ENCODE measurements at places on chromosomes 2 and 18.

- DNase-seq, result no peak
Observed at GRCh38 chr2:28475088-28475595, 20.7 kb upstream of the PLB1 start.

DNA sequence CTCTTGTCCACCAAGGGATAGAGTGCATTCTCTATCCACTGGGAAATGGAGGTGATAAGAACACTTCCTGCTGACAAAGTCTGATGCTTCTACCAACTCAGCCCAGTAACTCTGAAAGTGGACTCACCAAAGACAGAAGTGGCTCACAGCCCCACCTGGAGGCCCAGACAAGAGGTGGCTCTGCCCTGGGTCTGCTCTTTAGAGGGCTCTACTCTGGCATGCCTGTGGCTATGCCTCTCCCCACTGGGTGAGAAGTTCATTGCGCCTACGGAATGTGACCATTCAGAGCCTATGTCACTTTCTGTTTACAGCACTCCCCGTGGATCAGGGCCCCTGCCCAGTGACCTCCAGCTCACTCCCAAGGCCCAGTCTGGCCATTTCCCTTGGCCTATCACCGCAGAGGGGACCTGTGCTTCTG lies 13.5 kb upstream of the XDH start:
- DNase-seq, result no peak

GRCh38 chr2:173079141-173079540 lies 3.5 kb downstream of the MAP3K20 start:
- DNase-seq, result no peak

GRCh38 chr18:76903386-76903785 lies 81.0 kb downstream of the ZNF236 start:
- no peak for DNase-seq

DNA sequence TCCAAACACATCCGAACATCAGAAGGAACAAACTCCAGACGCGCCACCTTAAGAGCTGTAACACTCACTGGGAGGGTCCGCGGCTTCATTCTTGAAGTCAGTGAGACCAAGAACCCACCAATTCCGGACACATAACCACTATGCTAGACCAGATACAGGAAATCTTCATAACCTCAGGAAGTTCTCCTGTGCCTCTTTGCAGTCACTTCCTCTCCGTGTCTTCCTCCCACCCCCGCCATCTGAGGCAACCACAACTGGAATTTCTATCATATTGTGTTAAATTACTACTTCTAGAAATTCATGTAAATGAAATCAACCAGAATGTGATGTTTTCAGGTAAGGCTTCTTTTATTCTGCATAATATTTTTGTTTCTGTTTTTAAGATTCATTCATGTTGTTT lies 631.0 kb upstream of the NXPH2 start:
- no peak for DNase-seq

- DNase-seq, result no peak
Observed at GRCh38 chr2:23662466-23662865, 264.5 kb downstream of the ATAD2B start.

GRCh38 chr2:41729800-41730364 lies 317.9 kb upstream of the PKDCC start:
- DNase-seq, result no peak

DNA sequence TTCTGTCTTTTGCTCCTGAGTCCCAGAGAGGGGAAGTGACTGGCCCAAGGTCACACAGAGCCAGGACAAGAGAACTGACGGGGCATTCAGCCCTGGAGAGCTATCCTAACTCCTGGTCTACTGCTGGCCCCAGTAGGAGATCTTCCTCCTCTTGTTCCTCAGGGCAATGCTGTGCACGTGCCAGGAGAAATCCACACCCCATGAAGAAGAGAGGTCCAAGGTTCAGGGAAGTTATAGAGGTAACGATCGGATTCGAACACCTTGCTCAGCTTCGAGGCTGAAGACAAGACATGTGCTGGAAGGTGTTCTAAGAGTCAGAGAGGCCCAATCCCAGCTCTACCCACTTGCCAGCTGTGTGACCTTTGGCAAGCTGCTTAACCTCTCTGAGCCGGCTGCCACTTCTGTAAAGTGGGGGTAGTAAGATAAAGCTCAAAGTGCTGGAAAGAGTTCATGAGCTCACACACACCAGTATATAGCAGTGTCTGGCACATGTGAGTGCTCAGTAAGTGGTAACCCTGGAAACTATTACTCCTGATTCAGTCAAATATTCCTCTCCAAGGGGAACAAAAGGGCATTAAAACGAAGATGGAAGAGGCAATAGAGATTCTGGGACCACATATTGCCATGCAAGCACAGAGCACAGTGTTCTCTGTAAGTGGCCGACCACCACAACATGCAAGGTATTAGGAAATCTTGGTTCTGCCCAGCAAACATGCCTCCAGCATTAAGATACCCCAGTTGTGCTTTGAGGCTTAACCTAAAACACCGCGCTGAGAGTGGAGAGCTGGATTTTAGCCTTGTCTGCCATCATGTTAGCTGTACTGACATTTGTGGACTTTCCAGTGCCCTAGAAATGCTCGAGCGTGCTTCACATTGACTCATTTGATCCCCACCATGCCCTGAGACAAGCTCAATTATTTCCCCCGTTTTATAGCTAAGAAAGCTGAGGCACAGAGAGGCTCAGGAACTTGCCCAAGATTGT lies 25.6 kb downstream of the SERTAD2 start:
- no peak for DNase-seq

DNA sequence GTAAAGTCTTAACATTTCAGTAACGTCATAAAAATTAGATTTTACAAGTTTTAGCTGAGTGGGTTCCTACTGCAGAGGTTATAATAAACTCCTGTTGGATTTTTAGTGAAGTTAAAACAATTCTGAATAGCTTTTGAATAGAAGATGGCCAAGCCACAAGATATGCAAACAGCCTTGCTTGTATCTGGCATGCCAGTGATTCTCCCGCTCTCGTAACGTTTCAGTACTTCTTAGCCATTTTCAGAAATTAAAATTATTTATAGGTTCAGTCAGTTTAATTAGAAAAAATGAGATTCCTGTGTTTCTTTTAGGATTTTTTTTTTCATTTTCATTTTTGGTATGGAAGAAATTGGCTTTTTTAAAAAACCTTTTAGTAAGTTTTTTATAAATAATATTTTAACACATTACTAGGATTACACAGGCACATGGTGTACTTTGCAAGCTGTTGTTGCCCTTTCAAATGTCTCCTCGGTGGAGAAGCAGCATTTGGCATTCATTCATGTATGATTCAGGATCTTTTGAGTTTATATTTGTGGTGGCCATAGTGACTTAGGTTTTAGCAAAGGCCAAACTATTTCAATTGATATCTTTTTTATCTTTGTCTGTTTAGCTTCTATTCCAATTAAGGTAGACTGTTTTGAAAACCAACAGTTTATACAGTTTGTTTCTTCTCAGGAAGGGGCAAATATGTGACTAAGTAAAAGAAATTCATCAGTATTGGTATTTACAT lies 30.6 kb upstream of the RND3 start:
- DNase-seq, result no peak

DNA sequence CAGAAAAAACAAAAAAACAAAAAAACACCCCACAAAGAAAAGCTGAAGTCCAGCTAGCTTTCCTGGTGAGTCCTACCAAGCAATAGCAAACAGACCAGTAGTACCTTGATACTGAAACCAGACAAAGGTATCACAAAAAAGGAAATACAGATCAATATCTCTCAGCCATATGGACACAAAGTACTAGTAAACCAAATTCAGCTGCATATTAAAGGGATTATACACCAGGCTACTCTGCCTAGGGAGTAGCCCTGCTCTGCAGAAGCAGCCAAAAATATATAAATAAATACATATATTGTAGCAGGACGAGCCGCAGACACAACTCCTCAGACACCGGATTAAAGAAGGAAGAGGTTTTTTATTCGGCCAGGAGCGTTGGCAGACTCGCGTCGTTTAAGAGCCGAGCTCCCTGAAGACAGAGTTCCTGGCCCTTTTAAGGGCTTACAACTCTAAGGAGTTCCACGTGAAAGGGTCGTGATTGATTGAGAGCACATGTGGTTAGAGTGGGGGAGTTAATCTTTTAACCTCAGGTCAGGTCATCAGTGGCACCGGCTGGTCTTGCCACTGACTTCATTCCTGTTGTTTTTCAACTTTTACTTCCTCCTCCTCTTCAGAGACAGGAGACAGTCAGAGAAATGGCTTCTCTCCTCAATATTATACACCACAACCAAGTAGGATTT lies 38.4 kb upstream of the DTNB start:
- no peak for DNase-seq

DNA sequence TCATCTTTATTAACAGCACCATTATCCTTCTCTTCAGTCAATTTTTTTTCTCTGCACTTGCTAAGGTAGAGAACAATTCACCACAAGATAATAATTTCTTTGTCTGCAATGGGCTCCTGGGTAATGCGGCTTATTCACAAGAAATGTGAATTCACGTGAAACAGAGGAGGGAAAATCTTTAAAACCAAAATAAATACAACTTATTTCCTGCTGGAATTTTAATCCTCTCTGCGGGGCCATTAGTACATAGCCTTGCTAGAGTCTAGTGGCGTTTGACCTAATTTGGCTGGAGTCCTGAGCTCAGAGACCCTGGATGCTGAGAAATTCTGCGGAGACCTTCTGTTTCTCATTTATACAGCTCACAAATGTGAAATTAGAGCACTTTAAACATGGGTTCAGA lies 319.3 kb upstream of the MMADHC start:
- DNase-seq, result no peak

DNA sequence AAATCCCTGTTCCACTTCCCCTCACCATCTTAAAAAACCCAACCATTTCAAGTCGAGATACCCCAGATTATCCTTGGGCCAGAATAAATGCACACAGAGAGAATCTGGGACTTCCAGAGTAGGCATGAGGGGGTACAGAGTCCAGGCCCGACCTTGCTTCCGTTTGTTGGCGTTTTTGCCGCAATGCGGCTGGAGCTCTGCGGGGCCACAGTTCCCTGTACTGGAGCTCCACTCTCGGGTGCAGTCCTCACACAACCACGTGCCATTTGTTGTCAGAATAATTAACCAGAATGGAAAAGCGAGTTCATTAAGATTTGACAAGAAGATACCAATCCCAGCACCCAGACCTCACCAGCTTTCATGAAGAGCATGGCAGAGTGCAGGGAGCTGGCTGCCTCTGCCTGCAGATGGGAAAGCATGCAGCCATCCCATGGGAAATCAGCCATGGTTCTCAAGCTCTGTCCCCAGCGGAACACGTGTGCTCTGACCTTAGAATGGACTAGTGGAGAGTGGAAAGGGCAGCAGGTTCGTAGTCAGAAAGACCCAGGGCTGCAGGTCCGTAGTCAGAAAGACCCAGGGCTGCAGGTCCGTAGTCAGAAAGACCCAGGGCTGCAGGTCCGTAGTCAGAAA lies 472.8 kb downstream of the EIPR1 start:
- DNase-seq, result no peak

DNA sequence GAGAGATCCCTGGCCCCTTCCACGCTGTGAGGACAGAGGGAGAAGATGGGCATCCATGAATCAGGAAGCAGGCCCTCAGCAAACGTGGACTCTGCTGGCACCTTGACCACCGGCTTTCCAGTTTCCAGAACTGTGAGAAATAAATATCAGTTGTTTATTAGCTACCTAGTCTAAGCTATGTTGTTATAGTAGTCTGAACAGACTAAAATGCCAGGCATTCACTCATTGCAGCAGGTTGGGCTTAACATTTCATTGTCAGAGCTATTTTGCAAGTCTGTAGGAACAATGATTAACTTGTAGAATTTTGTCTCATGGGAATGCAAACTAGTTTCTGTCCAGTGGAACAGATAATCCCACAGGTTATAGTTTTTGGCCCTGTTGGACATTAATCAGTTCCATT lies 24.8 kb upstream of the TBC1D8 start:
- DNase-seq, result no peak

DNA sequence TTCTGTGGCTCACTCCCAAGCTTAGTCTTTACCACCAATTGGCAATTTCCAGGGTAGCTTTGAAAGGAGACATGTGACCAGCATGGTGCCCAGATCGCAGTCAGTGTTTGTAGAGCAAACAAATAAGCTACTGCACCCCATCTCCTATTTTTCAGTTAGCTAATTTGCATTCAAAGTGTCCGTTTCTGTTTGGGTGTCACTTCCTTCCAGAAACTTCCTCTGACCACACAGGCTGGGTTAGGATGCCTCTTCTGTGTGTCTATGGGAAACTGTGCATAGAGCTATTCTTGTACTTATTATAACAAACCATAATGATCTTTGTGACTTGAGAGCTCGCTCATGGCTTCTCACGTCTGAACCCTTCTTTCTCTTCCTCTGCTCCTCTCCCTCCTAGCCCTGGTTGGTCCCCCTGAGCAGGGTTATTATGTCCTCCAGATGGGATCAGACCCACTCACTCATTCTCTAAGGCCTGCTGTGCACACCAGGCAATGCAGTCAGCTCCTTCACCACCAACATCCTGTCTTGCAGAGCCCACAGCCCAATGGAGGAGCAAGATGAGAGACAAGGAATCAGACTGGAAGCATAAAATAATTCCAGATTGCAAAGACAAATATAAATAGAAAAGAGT lies 101.2 kb upstream of the ALK start:
- no peak for DNase-seq

DNA sequence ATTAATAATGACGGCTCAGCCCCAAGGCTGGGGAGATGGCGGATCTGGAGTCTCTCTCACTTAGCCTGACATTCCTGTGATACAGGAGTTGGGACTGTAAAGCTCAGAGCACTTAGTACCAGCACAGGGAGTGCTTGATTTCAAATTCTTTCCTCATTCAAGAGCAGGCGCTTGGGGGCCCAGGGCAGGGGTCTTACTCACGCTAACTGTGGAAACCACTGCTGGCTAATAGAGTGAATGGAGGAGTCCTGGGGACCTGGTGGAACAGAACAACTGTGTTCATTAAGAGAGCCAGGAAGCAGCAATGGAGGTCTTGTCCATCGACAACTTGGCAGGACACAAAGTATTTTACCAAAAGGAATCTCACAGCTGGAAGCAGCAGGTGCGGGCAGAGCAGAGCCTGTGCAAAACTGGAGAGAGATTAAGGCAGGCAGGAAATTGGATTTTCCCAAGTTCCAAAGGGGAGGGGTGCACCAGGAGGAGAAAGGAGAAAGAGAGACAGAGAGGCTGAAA lies 358.9 kb downstream of the TNS1 start:
- DNase-seq, result no peak

DNA sequence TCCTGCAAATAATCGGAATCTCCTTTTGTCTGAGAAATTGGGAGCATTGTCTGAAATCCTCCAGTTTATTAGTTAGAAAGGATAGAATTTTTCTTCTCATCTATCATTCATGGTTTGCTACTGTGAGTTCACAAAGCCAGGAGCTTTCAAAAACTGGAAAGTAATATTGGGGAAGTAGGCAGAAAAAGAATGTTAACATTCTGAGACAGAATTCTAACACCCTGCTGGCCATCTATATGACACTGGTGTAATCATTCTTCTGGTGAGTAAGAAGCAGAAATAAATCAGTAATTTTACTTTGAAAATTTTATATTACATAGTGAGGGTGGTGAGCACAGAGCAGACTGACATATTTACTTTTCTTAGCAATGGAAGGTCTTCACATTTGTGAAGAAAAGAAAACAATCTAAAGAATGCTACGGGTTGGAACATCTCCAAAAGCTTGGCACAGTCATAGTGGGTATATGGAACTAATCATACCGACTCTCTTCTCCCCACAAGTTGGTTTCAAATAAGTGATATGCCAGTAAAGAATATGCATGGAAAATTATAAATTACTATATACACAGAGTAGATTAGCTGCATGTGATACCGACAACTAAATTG lies 344.9 kb downstream of the LPIN1 start:
- no peak for DNase-seq

GRCh38 chr2:7704296-7704865 lies 787.2 kb downstream of the RNF144A start:
- no peak for DNase-seq

GRCh38 chr18:79779700-79780190 lies 18.0 kb upstream of the KCNG2 start:
- no peak for DNase-seq

GRCh38 chr2:164369366-164369765 lies 251.9 kb downstream of the GRB14 start:
- no peak for DNase-seq
